ENCODE measurements at places on chromosomes 1 and 21. TPM values are rescaled to one million over a fixed set of nuclear protein-coding genes. Genes with fewer than 3 reads are reported as not detected.

Gene S100A16
- 886 TPM for total RNA-seq

Gene RSPH1
- total RNA-seq: 0.38 TPM

Gene C1orf226
- 0.26 TPM for total RNA-seq

Gene OLIG2
- not detected for total RNA-seq

Gene COL6A2
- 12.6 TPM for total RNA-seq

Gene MAP10
- 0.38 TPM for total RNA-seq

Gene SLC45A1
- total RNA-seq: 0.26 TPM

Measured in bronchial epithelial cell (primary cell).